ENCODE measurements at places on chromosomes 5 and 9. TPM values are rescaled to one million over a fixed set of nuclear protein-coding genes. Genes with fewer than 3 reads are reported as not detected.

PRR16 gene
- 2.3 TPM for total RNA-seq

AJM1 gene
- total RNA-seq: 1.3 TPM

SLC36A2 gene
- not detected for total RNA-seq

TNC gene
- not detected for total RNA-seq

DNA sequence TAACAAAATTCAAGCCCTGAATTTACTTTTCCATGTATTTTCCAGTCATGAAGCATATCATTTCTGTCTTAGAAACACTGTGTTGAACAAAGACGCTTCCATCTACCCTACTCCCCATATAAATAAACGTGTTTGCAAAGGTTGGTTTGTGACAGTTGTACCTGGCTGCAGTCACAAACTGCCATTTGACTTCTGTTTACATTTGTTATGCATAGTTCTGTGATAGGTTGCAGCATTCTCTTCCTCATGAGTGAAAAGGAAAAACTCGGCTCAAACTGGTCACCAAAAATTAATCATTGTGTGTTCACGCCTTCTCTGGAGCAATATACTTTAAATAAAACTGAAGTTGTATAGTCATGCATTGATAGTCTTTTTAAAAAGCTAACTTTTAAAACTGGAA is 69.3 kb upstream of the MOCS2 start:
- DNase-seq: no peak
- H3K27me3 ChIP-seq: peaks cover 6% of the 10 kb centered on the region
- H3K36me3 ChIP-seq: no peaks in the 10 kb centered on the region
- no peak overlapping the region for H3K27ac ChIP-seq
- H3K4me1 ChIP-seq: no peaks in the 10 kb centered on the region

GRCh38 chr5:31193591-31194467 is at the start of gene CDH6:
CDH6 (plus strand) TSS chr5:31193686; CDS start chr5:31267474, 73,788 bp downstream.
- H3K4me3 ChIP-seq: no peak within 1 kb of the TSS
- H3K36me3 ChIP-seq: no peaks in the 10 kb centered on the region

- DNase-seq: no peak
- no peaks in the 10 kb centered on the region for H3K27me3 ChIP-seq
- no peaks in the 10 kb centered on the region for H3K4me1 ChIP-seq
- no peak overlapping the region for H3K27ac ChIP-seq
- no peaks in the 10 kb centered on the region for H3K36me3 ChIP-seq
Observed at GRCh38 chr5:20367178-20367577, 379.2 kb upstream of the CDH18 start.

DNA sequence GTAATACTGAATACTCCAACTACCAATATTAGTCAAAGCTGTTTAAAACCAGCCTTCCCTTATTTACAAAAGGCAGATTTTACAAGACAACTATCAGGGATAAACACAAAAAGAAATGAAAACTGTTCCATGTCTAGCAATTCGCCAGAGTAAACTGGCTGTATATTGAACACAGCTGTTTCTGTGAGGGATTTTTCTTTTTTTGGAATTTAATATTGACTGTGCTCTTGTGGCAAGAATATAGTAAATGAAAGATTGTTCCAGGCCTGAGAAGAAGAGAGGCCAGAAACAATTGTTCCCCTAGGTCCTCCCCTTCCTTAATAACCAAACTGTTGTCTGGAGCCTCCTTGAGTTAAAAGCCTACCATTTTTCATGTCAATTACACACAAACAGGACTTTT is 188.6 kb downstream of the PDE4D start:
- H3K4me1 ChIP-seq: no peaks in the 10 kb centered on the region
- H3K27me3 ChIP-seq: no peaks in the 10 kb centered on the region
- H3K36me3 ChIP-seq: no peaks in the 10 kb centered on the region

Data from endothelial cell of umbilical vein (primary cell).